ENCODE measurements at places on chromosomes 2 and 18.

GRCh38 chr18:11310476-11311086 lies 161.2 kb upstream of the PIEZO2 start:
- peak; percentile 28 for DNase-seq

- no peak for DNase-seq
These were observed 76.1 kb downstream of the CABYR start for GRCh38 chr18:24214913-24215312.

DNA sequence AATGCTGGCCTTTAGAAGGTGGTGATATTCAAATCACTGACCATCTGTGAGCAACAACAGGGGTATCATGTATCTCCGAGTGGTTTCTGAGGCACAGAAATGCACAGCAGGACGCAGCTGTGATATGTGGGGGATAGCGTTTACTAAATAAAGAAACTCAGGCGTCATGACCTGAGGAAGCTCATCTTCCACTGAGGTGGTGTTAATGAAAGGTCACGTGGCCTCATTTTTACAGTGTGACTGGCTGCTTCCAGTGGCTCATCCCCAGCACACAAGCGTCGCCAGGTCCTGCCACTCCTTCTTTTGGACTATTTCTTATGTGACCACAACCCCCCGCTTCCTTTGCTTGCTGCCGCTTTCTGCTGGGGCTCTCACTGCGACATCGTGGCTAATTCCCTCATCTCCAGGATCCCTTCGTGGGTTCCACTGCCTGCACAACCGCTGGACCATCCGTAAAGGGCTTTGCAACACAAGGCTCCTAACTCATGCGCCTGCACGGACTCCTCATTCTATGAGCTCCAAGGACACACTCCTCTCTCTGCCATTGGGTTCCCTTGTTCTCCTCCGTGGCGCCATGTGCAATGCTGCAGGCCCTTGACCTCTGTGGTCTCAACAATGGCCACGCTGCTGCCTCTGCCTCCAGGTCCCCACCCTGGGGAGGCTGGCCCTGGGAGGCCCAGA lies 109.3 kb downstream of the MBP start:
- no peak for DNase-seq

DNA sequence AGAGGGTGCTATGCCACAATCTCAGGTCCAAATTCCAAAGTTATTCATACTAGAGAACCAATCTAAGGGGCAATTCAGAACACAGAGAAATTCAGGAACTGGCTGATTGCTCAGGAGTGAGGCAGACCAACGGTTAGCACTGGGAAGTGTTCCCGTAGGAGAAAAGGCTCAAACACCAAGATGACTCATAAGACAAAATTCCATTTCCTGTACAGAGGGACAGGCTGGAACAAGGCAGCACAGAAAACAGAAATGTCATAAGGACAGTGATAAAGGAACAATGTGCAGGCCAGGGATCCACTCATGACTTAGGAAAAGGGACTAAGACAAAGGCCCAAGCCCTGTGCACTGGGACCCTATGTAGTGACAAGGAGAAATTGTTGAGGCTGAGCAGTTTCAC lies 54.2 kb downstream of the PDE1A start:
- DNase-seq = no peak

DNA sequence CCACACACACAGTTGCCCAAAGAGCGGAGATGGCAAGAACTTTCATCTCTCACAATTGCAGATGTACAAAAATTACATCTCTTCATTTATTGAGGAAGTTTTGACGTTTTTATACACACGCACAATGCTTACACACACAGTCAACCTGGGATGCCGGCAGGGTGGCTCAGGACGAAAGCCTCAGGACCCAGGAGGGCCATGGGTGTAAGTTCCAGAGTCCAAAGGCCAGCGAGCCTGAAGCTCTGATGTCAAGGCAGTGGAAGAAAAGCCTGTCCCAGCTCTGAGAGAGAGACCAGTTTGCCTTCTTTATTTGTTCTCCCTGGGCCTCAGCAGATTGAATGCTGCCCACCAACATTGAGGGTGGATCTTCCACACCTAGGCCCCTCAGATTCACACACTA lies 10.1 kb downstream of the AMER3 start:
- no peak for DNase-seq

DNA sequence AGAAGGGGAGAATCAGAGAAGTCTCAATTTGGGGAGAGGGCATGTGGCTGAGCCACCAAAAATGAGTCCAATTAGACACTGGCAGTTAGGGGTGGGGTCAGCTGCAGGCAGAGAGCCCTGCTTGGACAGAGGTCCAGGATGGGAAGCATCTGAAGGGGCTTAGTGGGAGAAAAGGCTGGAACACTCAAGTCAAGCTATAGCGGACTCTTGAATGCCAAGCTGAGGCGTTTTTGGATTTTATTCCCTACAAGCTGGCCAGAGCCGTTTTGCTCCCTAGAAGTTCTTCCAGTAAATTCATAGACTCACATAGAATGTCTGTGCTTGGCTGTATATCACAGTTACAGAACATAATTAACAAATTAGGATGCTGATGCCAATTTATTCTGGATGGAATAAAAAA lies 172.8 kb downstream of the ACOXL start:
- DNase-seq = no peak

DNA sequence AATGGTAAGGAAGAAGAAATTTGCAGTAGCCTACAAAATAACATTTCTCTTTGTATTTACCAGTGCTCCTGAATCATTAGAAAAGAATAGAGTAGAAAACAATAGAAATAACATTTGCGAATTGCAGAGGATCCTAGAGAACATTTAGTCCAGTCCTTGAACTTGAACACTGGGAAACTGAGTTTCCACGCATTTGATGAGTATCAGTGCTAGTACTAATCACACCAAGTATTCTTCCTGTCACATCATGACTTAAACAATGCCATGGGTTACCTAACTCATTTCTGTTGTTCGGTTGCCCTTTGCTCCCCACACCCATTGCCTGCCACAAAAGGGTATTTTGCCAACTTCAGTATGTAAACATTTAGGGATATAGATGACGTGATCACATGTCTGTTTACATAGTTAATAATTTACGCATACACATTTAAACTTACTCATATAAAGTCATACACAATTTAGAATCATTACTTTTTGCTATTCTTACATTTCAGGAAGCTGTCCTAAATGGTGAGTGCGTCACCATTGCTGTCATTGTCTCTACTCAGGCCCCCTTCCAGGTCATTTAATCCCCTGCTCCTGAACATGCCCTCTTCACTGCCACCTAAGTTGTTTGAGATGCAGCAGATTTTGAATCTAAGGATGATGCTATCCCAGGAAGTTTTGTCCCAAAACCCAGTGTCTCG lies 42.3 kb downstream of the CRIM1 start:
- DNase-seq = no peak

GRCh38 chr2:106864051-106864450 lies 21.9 kb downstream of the ST6GAL2 start:
- DNase-seq = no peak

DNA sequence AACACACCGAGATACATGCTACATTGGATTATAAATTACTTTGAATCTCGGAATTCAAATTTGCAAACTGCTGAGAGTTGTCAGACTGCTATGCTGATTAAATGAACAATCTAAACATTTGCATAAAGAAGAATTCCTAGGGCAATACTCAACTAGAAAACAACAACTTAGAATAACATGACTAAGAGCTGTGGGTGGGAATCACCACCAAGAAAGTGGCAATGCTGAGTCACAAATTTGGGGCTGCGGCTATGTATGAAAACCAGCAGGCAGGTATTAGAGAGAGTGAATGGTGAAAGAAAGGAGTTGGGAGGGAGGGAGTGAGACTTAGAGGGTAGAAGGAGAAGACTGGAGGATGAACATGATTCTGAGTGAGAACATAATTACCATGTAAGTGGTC lies 559.5 kb downstream of the PIK3C3 start:
- DNase-seq = no peak

DNA sequence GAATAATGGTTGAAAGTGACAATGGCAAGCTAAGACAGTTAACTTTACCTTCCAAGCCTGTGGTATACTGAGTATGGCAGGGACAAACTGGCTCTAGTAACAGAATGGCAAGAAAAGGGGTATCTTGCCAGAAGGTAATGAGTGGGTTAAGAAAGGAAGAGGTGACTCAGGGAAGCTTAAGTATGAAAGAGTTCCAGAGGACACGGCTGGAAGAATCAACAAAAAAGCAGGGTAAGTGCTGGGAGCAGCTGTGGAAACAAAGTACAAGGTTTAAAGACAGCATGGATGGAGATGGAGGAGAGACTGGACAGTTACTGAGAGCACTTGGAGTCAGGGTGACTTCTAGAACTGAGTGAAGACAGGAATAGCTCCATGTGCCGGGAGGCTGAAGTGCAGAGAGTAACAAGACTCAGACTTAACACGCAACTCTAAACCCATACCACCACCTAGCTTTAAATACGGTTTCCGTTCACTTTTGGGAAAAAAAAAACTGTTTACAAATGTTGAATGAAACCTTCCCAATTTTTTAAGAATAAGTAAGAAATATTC lies 69.0 kb downstream of the REV1 start:
- no peak for DNase-seq

GRCh38 chr2:106232638-106233349 lies 38.7 kb upstream of the UXS1 start:
- DNase-seq = no peak

GRCh38 chr2:218897394-218898108 lies 16.9 kb downstream of the WNT10A start:
- no peak for DNase-seq

DNA sequence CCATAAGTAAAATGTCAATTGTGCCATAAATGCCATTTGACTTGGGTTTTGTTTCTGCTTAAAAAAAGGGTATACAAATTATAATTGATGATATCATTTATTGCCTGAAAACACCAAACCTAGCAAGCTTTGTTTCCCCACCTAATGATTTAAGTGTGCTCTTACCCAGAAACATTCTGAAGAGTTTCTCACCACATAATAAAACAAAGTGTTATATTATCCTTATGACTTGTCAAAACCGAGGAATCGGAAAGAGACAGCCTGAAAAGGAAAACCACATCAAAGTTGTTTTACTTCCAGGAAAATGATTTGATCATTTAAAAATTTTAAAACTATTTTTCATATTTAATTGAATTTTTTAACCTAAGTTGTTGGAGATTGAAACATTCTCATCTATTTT lies 170.5 kb upstream of the SLC39A10 start:
- no peak for DNase-seq

DNA sequence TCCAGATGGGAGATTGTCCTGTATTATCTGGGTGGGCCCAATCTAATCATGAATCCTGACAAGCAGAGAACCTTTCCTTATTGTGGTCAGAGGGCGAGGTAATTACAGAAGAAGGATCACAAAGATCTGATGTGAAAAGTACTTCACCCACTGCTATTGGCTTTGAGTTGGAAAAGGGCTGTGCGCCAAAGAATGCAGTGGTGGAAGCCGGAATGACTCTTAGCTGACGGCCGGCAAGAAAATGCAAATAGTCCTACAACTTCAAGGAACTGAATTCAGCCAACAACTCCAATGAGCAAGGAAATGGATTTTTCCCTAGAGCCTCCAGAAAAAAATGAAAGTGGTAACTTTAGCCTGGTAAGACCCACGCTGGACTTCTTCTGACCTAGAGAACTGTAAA lies 67.3 kb downstream of the CTNNA2 start:
- no peak for DNase-seq

GRCh38 chr2:134540990-134541389 lies 177.8 kb downstream of the TMEM163 start:
- DNase-seq = no peak

DNA sequence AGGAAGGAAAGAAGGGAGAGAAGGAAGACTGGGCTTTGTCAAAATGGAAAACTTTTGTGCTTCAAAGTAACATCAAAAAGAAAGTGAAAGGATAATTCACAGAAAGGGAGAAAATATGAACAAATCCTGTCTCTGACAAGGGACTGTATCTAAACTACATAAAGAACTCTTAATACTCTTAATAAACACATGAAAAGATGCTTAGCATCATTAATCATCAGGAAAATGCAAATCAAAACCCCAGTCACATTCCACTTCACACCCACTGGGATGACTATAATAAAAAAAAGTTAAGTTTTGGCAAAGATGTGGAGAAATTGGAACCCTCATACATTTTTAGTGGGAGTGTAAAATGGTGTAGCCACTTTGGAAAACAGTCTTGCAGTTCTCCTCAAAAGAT lies 11.8 kb upstream of the ZFP36L2 start:
- DNase-seq = no peak

- no peak for DNase-seq
These were observed 56.4 kb upstream of the LRRC30 start for GRCh38 chr18:7174344-7175095.

DNA sequence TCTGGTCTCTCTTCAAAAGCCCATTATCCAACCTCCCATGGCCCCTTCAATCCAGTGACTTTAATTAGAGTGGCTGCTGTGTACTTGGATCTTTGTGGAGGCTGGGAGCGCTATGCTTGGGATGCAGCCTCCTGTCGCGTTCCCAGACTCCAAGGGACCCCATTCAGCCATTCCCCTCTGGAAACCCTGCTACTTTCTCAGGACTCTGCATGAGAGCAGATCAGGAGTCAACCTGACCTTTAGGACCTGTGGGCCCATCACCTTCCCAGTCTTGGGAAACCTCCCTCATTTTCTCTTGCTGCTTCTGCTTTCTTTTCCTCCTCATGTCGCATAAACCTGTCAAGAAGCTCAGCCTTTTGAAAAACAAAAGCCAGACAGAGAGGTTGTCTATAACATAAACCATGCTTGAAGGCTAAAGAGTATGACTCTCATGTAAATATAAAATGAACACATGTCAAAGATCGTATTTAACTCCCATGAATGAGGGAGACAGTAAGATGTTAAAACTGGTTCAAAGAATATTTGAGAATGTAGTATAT lies 143.1 kb upstream of the PELI1 start:
- DNase-seq = no peak

DNA sequence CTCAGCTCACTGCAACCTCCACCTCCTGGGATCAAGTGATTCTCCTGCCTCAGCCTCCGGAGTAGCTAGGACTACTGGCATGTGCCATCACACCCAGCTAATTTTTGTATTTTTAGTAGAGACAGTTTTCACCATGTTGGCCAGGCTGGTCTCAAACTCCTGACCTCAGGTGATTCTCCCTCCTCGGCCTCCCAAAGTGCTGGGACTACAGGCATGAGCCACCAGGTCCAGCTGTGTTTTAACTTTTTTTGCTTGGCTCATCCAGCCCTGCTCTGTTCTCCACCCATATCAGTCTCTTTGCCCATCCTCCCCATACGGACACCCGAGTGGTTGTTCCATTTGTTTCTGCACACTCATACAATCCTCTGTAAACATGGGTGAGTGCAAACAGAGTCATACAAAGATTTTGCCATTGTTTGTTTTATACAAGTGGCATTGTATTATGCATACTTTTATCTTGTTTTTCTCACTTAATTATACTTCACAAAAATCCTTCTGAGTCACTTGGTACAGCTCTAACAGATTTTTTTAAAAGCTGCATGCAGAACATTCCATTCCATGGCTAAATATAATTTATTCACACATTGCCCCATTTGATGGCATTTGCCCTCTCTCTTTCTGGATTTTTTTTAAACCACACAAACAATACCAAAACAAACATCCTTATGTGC lies 5.3 kb downstream of the APOB start:
- DNase-seq = no peak

- no peak for DNase-seq
These were observed 9.5 kb upstream of the USP14 start for GRCh38 chr18:148841-149240.
